ENCODE measurements at places on chromosomes 1 and 21.

- DNase-seq: no peak
Measured at GRCh38 chr1:43997295-43997999, 6.0 kb downstream of the CCDC24 start.

GRCh38 chr1:197912739-197913494, 4.3 kb upstream of the LHX9 start:
- no peak for DNase-seq

- DNase-seq: no peak
Measured at GRCh38 chr1:28779751-28780408, 32.1 kb upstream of the OPRD1 start.

DNA sequence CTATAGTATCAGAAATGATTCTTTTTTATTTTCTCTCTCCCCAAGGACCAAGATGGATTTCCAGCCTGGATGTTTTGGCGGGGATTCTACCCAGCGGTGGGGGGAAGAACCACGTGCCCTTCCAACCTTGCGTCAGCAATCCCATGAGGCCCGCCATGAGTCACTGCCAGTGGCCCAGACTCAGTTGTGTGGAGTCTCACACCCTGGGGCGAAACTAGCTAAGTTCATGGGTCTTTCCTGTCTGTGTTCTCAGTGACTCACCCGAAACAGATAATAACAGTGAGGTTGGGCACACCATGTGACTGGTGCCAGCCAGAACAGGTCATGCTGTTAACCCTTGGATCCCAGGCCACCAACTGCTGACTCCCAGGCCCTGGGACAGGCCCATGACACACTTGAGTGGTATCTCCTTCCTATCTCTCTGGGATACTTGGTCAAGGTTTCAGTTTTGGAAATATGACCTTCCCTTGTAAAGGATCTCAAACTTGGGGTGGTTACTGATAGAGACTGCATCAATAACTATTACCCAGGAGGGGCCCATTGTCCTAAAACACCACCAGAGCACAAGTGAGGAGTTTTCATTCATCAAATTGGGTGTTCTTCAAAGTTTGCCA, 98.0 kb upstream of the DUSP10 start:
- DNase-seq: no peak

DNA sequence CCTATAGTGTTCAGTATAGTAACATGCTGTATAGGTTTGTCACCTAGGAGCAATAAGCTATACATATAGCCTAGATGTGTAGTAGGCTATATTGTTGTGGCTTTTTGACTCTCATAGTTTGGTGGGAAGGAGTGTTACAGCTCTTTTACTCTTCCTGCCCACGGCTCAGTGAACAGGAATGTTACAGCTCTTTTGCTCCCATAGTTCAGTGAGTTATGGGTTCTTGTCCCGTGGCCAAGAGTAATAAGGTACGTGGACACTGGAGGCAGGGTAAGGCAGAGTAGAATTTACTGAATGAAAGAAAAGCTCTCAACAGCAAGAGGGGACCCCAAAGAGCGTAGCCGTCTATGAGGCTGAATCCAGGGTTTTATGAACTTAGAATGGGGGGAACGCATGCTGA, 734.3 kb downstream of the ADGRL2 start:
- no peak for DNase-seq

- no peak for DNase-seq
Measured at GRCh38 chr1:79694241-79694640, 687.7 kb upstream of the ADGRL4 start.

- DNase-seq: no peak
Measured at GRCh38 chr1:189597083-189597482, 880.6 kb downstream of the BRINP3 start.

DNA sequence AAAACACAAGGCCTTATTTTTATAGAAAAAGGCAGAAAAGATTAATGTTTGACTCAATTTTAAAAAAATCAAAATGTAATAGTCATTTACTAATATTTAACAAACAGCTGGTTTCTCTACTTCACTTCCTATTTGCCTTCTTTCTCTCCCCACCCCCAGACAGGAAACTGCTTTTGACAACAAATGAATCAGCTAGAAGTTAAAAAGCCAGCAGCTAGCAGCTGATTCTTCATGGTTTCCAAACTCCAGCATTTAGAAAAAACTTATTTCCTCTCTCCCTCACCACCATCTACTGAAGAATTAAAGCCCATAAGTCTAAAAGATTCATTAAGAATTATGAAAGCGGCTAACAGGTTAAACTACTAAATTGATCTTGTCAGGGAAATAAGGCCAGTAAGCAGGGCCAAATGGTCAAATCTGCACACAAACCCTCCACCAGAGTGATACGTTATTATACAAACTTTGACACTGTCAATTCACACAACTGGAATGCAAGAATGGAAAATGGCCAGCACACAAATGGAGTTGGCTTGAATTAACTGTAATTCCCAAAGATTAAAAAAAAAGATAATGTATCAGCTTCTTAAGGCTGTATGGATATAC, 4.0 kb downstream of the WDR26 start:
- DNase-seq: no peak

- no peak for DNase-seq
Measured at GRCh38 chr1:31637915-31638673, 6.6 kb downstream of the PEF1 start.

DNA sequence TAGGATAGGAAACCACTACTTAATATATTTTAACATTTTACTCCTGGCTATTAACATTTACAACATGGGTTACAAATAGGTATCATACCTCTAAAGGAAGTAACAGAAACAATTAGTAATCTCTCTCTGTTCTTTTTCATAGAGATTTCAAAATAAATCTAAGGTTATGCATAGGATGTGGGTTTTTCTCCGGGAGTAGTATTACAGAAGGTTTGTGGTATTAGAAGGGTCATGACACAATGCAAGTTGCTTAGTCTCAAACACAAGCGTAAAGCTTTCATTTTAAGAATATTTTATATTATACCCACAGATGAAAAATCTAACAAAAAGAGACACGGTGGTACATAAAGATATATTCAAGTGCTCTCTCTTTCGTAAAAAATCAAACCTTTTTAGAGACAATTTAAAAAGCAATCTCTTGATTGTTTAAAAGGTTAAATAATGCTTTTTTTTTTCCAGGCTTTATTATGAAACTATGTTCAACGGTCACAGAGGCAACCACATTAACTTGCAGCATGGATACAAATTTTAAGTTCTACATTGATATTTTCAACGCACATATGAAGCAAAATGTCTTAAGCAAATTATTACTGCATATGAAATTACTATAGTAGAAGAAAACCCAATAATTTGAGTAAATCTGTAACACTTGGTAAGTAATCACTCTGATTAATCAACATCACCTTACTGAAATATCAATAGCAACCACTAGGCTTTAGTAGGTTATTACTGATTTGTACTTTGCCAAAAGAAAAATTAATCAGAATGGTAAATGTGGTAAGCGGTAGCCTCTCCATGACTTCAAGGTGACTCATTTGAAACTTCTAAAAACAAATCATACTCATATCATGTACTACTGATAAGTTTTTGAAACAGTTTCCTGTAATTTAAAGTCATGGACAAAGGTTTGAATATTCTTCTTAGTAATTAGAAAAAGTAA, 97.4 kb upstream of the GFI1 start:
- DNase-seq: no peak

GRCh38 chr1:46002551-46003150, 129.8 kb downstream of the PIK3R3 start:
- no peak for DNase-seq

DNA sequence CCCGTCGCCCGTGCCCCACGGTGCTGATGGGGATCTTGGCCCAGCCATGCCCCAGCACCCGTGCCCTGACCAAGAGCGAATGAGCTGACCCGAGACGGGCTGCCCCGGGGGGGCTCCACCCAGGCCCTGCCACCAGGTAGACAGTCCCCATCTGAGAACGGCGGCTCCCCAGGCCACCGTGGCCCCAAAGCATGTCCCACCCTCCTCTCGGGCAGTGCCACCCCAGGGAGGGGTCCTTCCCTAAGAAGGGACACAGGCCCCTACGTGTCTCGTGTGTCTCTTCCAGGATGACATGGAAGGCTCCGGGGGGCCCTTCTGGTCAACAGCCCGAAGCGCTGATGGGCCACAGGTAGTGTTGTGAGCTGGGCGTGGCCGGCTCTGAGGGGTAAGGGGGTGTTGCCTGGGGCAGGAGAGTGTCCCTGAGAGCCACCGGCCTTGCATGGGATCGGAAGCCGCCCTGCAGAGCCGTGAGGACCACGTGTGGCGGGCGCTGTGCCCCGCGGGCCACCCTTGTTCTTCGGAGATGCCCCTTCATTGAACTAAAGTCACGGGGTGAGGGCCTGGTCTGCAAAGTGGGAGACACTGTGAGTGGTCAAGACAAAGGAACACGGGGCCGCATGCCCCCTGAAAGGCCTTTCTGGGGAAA, 55.0 kb downstream of the SLC19A1 start:
- no peak for DNase-seq

GRCh38 chr1:233328142-233328921, 808 bp downstream of the MAP3K21 start:
- no peak for DNase-seq
